ENCODE measurements at places on chromosomes 1 and 21. TPM values are rescaled to one million over a fixed set of nuclear protein-coding genes. Genes with fewer than 3 reads are reported as not detected.

- no peak for DNase-seq
Observed at GRCh38 chr1:157437296-157437695, 115.0 kb downstream of the FCRL5 start.

The AJAP1 gene
- total RNA-seq, result 0.21 TPM

DNA sequence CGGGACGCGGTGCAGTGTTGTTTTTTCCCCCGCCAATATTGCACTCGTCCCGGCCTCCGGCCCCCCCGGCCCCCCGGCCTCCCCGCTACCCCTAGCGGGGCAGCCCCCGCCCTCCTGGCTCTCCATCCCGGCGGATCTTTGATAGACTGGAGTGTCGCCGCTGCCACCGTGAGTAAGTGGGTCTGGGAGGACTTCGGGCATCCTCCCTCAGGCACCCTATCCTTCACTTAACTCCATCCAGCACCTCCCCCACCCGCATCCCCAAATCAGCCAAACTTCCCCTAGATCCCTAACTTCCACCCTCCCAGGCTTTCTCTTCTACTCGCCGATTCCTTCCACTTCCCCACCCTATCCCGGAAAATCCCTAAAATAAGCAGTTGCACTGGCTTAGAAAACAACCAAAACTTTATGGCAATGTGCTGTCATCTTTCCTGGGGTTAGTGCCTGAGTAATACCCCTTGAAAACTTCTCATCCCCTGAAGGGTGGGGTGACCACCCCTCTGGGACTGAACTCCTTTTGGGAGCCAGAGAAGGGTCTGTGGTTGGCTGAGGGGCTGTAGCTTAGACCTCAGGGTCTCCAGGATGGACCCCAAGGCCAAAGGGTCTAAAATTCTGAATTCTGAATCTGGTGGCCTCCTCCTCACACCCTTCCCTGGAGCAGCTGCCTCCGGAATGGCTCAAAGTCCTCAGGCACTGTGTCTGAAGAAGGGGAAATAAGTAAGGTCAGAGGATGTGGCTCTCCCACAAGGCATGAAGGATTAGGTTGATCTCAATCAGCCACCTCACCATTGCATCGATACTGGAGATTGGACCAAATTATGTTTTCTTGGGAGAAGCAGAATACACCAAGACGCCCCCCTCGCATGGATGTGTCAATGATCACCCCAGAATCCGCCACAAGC is 12.2 kb downstream of the THBS3 start:
- no peak for DNase-seq

DNA sequence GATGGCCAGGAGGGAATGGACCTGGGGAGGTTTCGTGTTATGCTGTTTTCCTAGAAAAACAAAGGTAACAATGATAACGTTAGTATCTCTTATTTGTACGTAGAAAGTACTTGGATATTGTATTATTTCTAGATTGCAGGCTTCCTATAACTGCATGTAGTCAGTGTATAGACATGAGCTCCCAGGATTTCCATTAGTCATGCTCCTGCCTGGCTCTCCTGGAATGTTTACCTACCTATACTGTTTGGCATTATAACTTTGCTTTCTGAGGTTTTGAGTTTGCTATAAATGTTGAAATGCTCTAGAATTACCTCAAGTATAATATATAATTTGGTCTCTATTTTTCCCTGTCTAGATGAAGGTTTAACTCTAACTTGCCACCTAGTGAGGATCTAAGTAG is 66.1 kb downstream of the TTC3 start:
- no peak for DNase-seq

DNA sequence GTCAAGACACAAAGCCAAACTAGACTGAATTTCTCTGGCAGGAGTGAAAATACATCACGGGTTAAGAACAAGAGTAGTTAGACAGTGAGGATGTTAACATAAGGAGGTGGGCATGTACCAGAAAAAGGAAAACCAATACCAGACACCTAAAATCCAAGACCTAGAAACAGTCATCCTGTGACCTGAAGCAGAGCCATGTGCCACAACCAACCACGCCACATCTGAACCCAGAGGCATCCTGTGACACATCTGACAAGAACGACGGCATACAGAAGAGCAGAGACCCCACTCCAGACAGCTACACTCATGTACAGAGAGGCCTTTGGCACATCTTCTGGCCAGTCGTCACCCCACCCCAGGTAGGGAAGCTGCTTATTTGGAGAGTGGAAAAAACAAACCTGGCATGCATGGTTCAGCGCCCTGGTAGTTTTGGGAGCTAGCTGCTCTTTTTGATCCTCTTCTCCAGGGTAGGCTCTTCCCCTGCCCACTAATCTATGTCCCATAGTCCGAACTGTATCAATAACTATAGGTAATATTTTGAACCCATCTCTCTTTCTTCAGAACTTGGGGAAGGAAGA is 72.1 kb downstream of the SLC45A1 start:
- no peak for DNase-seq

The DFFA gene
- 30.2 TPM for total RNA-seq

- no peak for DNase-seq
Observed at GRCh38 chr1:9078015-9078751, 8.7 kb upstream of the SLC2A5 start.

- DNase-seq, result no peak
Observed at GRCh38 chr21:14312871-14313270, 70.1 kb downstream of the HSPA13 start.

DNA sequence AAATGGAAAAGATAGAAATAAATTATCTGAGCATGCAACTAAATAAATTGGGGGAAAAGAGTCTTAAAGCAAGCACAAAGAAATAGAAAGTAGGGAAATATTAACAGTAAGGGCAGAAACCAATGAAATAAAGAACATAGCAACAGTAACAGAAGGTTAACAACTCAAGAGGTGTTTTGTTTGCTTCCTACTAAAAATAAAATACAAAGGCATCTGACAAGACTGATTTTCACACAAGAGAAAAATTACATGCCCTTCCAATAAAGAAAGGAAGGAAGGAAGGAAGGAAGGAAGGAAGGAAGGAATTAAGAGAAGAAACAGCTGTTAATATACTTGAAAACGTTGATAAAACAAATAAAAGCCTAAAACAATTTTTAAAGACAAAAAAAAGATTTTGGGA is 240.2 kb downstream of the SEC16B start:
- DNase-seq, result no peak

GRCh38 chr1:216884614-216885229 is 161.5 kb upstream of the ESRRG start:
- DNase-seq, result no peak

Measured in naive thymus-derived CD8-positive, alpha-beta T cell (primary cell).